ENCODE measurements at places on chromosomes 4 and X. TPM values are rescaled to one million over a fixed set of nuclear protein-coding genes. Genes with fewer than 3 reads are reported as not detected.

DNA sequence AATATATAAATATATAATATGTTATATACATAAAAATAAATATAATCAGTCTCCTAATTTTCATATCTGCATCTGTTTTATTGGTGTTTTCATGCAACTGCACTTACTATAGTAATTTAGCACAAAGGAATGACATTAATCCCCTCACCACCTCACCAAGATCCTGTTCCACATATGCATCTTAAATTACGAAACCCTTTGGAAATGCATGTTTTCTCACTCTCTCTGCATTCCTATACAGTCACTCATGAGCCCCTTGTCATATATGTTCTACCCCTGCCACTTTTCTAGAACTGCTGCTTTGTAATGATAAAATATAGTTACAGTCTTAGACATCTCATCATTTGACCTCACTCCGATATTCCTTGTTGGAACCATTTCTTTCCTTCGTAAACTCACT is 728.7 kb upstream of the SLIT2 start:
- DNase-seq, result no peak

GRCh38 chr4:169100670-169101101 is 90.6 kb upstream of the CBR4 start:
- no peak for DNase-seq

DNA sequence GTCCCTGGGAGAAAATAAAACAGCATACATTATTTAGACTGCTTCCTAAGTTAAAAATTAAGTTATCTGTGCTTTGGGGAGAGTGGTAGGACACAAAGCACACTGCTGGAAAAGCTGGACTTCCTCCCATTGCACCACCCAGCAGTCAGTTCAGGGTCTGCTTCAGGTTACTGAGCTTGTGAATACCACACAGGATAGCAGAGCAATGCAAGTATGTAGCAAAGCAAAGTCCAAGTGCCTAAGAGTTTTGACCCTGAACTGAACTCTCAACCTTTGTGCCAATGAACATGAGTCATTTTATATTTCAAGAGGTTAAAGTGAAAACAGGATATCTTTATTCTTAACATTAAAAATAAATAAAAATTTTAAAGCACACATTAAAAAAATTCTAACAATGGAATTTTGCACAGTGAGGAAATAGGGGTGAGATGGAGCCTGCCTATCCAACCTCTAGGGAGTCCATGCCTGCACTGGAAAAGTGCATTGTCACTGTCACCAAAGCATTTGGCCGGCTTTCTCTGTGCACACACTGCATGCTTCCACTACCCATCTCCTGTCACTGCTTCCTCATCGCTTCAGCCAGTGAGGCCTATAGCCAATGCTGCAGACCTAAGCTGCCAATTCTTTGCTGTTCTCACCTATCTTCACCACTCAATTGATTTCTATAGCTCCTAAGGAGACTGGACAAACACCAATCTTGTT is 50.9 kb downstream of the ABCG2 start:
- no peak for DNase-seq

- no peak for DNase-seq
These were observed 158.5 kb downstream of the MID1IP1 start for GRCh38 chrX:38959736-38960135.

- no peak for DNase-seq
These were observed 83.6 kb downstream of the JAKMIP1 start for GRCh38 chr4:6116696-6117285.

DNA sequence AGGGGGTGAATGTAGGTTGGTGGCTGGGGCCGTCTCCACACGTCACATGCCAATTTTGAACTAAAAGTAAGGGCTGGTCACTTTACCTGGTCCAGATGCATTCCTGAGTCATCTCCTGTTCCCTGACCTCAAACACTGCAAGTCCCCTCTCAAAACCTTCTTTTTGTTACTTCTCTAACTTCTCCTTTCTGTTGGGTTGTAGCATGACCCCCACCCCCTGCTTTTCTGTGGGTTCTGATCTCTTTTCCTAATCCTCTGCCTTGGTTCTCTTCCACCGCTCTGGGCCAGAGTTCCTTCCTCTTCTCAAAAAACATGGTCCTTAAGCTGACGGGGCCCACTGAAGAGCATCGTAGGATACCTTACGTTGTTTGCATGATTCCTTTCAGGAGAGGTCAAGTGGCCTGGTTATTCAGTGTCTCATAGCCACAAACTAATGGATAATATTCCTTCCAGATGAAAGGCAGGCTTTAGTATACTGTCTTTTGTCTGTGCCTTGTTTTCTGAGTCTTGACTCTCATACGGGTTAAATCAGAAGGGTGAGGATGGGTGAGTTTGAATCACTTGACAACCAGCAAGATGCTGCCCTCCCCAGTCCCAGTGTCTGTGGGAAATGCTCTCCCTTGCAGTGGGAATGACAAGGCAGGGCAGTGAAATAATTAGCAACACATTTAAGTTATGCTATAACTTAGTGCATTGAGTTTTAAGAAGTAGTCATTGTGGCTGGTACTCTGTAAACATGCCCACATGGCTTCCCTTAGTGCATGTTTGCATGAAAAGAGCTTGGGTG is 15.1 kb downstream of the SMS start:
- no peak for DNase-seq

CLDN22 gene
- not detected for total RNA-seq

VCX3B gene
- not detected for total RNA-seq

PDE5A gene
- total RNA-seq, result 23.1 TPM
